ENCODE measurements at places on chromosomes 3 and 15. TPM values are rescaled to one million over a fixed set of nuclear protein-coding genes. Genes with fewer than 3 reads are reported as not detected.
A peak's percentile ranks its signal among the peaks of the same experiment; 100 is the strongest.

DNA sequence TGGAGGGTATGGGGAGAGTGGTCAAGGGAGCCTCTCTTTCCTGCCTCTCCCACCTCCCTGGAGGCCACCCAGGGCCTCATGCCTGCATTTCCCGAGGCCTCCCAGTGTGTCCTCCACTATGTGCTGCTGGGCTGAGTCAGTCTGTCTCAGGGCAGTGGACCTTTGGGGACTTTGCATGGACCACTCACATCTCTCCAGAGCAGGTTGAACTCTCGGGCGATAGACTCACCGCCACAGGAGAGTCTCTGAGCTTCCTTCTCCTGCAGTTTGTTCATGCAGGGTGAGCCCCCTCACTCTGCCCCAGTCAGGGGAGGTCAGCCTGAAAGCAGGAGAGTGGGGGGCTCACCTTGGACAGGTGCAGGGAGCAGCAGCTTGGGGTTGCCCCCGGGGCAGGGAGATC lies 60.5 kb upstream of the SEC22A start:
- no peak for DNase-seq

Gene DAZL
- total RNA-seq: not detected

Gene RASGRF1
- total RNA-seq: 1.6 TPM

Gene TTBK2
- 6.2 TPM for total RNA-seq

Gene ISLR2
- total RNA-seq: not detected

- no peak for DNase-seq
Observed at GRCh38 chr3:128709038-128709437, 16.9 kb upstream of the RAB7A start.

Gene ST3GAL6
- not detected for total RNA-seq

DNA sequence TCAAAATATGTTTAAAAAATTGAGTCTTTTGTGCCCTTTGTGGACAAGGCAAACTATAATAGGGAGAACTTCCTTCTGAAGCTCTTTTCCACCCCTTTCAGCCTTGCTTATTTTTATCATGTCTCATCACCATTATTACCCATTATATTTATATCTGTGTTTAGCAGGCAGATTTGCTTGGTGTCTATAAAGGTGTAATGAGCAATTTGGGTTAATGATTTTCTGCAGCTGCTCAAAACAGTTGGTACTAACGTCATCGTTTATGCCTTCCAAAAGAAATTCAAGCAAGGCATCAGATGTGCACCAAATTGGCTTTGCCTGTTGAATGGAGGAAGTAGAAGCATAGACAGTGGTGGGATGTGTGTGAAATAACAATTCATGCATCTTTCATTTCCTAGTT lies 483.7 kb upstream of the SGO1 start:
- DNase-seq: peak; percentile 35

GRCh38 chr3:141789281-141789680 lies 26.1 kb downstream of the GRK7 start:
- no peak for DNase-seq

- DNase-seq: no peak
Observed at GRCh38 chr3:125186261-125186787, 26.2 kb downstream of the SLC12A8 start.

Gene C3orf22
- total RNA-seq: not detected

Gene MLH1
- total RNA-seq: 84.7 TPM

DNA sequence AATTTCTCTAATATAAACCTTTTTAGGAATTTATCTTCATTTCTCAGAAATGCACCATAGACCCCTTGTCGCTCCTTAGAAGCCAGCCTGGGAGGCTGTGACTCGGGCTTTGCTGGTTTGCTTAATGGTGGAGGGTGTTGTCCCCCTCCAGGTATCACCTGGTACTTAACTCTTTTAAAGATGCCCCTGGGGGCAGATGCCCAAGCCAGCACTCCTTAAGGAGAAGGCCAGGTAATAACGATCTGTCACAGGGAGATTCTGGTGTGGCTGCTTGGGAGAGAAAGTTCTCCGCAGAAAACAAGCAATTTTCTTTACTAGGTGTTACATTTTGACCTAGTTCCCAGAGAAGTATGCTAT lies 22.3 kb downstream of the EHD4 start:
- DNase-seq: no peak

Gene HYKK
- total RNA-seq: 13.9 TPM

DNA sequence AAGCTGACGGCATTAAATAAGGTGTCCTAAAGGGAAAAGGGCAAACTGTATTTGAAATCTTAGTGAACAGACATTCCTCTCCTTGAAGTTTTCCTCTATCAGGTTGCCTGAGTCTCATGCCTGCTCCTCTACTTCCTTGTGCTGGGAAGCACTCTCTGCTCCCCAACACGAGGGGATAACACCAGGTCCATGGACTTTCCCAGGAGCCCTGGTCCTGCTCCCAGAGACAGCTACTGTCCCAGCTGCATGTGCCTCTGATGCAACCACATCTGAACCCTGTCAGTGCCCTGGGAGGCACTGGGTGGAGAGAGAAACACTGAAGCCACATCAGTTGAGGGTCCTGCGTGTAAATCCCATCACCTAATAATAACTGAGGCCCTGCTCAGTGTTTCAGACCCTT lies 7.4 kb downstream of the TLR9 start:
- DNase-seq: no peak

Gene GPR171
- not detected for total RNA-seq

DNA sequence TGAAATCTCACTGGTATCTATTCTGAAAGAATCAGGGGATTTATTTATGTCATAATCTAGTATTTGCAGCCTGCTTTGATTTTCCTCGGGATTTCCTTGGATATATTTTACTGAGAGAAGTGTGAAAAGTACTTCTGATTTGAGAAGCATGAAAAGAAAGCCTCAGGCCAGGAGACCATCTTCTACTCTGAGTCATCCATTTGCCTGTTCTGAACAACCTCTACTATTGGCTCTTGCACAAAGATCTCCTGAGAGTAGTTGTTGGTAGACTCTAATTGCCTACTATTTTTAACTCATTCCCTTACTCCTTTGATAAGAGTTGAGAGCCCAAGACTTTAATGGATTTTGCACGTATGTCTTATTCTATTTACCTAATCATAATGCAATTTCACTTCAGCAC lies 318.9 kb downstream of the BCHE start:
- no peak for DNase-seq

- DNase-seq: no peak
Observed at GRCh38 chr3:52014613-52015012, 18.9 kb upstream of the RPL29 start.

GRCh38 chr3:51381333-51381705 lies 3.8 kb upstream of the MANF start:
- no peak for DNase-seq

DNA sequence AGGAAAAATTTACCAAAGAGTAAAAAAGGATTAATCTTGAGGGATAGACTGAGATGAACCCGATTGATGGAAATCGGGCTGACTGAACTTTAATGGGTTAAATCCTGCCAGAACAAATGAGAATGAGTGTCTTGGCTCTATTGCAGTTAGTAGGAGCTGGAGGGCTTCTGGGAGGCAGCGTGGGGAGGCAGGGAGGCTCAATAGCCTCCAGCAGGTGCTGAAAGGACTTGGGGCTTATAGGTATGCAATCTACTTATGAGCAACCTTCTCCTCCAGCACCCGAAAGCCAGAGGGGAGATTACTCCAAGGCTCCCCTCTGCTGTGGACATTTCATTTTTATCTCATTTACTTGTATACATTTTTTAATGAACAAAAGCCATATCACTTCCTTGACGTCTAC lies 1.0 kb upstream of the CRYBG3 start:
- no peak for DNase-seq

- no peak for DNase-seq
Observed at GRCh38 chr3:51908026-51908425, 4.9 kb upstream of the IQCF1 start.

GRCh38 chr3:7812490-7812889 lies 689.1 kb upstream of the LMCD1 start:
- DNase-seq: no peak

GRCh38 chr3:128271536-128272332 lies 118.5 kb downstream of the EEFSEC start:
- no peak for DNase-seq

Gene CLDN18
- total RNA-seq: not detected

GRCh38 chr3:194756791-194757325 lies 71.2 kb downstream of the FAM43A start:
- DNase-seq: peak; percentile 12

- no peak for DNase-seq
Observed at GRCh38 chr3:193148688-193149473, 92.1 kb upstream of the PLAAT1 start.

DNA sequence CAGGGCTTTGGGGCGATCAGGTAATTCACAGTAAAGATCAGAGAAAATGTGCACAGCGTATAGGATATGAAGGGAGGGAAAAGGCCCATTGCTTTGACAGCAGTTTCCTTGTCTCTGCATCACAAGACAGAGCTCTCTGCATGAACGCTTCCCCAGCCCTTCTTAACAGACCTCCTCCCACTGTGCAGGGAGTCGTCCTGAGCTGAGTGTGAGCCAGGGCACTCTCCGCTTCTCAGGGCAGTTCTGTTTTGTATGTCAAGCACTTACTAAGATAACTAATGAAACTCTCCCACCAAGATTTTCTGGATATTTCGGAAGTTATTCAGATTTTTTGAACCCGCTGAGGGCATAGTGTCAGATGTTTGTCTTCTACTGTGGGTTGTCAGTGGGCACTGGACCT lies 105.8 kb upstream of the C15orf61 start:
- DNase-seq: peak; percentile 29

- no peak for DNase-seq
Observed at GRCh38 chr3:15451216-15452113, 24.1 kb downstream of the EAF1 start.

Gene HDAC11
- total RNA-seq: 15.3 TPM

DNA sequence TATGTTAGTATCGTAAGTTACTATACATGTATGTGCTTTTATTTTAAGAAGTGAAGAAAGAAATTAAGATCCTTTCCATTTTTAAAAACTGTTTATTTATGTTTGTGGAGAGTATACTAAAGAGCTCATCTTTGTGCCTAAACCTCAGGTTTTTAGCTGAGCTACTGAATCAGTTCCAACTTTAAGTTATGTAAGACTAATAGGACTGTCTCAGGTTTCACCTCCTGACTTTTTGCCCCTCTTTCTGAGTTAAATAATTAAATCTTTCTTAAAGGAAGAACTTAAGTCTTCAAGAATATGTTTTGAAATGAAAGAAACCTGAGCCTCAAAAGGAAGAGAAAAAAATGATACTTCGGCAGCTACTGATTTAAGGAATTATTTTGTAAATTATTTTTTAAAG lies 2.6 kb downstream of the SLMAP start:
- no peak for DNase-seq

GRCh38 chr3:46409739-46410489 lies 2.9 kb downstream of the CCRL2 start:
- DNase-seq: peak; percentile 50

- no peak for DNase-seq
Observed at GRCh38 chr15:89352476-89352875, 17.9 kb upstream of the POLG start.

Gene RYR3
- total RNA-seq: not detected

DNA sequence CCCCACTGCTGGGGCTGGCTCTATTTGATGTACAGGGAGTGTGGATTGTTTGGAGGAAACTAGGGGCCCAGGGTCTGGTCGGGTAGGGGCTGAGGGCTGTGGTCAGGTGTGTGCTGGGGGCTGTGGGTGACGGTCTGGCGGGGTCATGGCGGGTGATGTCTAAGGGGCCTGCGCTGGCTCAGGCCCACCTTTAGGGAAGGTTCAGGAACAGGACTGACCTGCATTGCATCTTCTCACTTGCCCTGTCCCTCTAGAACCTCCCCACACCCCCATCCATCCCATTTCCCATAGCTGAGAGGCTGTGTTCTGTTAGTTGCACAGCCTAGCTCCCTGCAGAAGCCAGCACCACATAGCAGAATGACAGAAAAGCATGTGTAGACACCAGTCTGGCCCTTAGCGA lies 39.1 kb downstream of the SCN5A start:
- DNase-seq: no peak

DNA sequence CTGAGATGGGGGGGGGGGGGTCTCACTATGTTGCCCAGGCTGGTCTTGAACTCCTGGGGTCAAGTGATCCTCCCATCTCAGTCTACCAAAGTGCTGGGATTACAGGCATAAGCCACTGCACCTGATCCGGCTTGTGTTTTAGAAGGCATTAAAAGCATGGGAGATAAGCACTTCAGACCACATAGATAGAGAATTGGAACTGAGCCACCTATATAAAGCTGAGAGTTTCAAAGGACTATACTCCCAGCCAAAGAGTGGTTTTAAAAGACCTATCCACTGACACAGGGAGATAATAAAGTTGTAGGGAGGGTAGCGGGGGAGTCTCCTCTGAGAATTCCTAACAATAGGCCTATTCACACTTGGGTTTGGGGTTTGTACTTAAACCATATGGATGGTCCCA lies 34.8 kb downstream of the DENND4A start:
- no peak for DNase-seq

GRCh38 chr15:94056314-94056713 lies 175.0 kb upstream of the MCTP2 start:
- no peak for DNase-seq

Gene PLSCR5
- total RNA-seq: not detected

All from G401 (cell line).